ENCODE measurements at places on chromosomes 1 and 21.

GRCh38 chr21:18801468-18801867, 397.9 kb upstream of the TMPRSS15 start:
- DNase-seq: no peak

GRCh38 chr1:235207209-235207565, 46.1 kb upstream of the RBM34 start:
- DNase-seq: no peak

DNA sequence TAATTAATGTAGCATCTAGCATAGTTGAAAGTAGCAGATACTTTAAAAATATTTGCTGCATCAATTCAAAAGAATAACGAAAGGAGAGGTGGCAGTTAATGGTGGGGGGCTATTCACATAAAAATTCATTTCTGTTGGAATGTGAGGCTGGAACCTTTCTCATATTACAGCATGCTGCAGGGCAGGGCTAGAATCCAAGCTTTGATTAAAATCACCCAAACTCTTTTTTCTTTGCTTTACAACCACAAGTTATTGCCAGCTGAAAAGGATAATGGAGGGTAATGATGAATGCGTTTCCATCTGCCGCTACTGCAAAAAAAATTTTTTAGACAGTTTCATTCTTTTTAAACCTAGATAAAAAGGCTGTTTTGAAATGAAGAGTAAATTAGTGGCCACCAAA, 9.8 kb downstream of the DISP1 start:
- DNase-seq: no peak

- no peak for DNase-seq
Measured at GRCh38 chr21:37800456-37801061, 115.7 kb downstream of the KCNJ6 start.

- no peak for DNase-seq
Measured at GRCh38 chr1:96515925-96516324, 205.7 kb upstream of the PTBP2 start.

- no peak for DNase-seq
Measured at GRCh38 chr1:230424391-230425251, 1.5 kb downstream of the PGBD5 start.

- no peak for DNase-seq
Measured at GRCh38 chr21:26964170-26964778, 2.6 kb downstream of the ADAMTS5 start.

DNA sequence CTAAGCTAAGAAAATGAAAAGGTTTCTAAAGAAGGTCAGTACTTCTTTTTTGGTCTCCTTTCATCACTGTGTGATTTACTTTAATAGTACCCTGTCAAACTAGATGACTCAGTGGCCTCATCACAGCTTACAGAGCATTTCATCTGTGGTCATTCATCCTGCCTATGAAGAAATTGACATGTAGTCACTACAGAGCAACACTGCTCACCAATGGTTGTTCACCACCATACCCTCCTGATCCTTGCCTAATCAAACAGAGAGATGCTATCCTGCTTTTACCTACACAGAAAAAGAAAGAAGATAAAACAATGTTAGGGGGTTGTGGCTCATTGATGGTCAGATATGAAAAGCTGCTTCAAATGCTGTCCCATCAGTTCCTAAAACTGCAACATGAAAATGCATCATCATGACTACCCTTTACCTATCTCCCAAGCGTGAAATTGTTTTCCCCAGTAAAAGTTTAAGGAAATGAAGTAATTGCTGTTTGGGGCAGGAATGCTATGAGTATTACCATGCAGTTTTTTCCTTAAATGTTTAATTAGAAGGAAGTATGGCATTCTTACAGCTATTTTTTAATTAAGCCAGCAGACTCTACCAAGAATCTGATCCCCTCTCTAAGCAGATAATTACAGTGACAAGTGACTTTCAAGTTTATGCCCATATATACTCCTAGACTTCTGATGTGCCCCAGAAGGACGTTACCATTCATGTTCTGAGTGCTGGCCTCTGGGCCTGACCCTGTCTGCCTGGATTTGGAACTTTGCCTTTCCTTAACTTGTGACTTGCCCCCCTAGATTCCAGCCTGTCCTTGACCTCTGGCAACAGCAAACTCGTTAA, 46.1 kb upstream of the FBXO28 start:
- DNase-seq: no peak

GRCh38 chr1:164562511-164562910, 3.5 kb downstream of the PBX1 start:
- no peak for DNase-seq

DNA sequence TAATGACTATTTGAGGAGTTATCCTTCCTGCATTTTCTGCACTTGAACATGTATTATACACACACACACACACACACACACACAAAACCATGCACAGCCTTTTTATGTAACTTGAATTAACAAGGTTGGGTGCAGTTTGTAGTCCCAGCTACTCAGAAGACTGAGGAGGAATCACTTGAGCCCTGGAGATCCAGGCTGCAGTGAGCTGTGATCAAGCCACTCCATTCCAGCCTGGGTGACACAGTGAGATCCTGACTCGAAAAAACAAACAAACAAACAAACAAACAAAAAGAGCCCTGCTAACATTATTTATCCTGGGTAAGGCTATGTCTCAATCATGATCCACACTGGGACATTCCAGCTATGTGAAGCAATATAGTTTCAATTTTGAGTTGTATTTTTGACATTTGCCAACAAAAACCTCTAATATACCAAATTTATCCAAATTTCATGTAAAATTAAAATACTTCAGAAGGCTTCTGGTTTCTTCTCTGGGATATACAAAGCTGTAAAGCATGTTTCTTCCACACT, 156.8 kb downstream of the NTPCR start:
- DNase-seq: no peak

DNA sequence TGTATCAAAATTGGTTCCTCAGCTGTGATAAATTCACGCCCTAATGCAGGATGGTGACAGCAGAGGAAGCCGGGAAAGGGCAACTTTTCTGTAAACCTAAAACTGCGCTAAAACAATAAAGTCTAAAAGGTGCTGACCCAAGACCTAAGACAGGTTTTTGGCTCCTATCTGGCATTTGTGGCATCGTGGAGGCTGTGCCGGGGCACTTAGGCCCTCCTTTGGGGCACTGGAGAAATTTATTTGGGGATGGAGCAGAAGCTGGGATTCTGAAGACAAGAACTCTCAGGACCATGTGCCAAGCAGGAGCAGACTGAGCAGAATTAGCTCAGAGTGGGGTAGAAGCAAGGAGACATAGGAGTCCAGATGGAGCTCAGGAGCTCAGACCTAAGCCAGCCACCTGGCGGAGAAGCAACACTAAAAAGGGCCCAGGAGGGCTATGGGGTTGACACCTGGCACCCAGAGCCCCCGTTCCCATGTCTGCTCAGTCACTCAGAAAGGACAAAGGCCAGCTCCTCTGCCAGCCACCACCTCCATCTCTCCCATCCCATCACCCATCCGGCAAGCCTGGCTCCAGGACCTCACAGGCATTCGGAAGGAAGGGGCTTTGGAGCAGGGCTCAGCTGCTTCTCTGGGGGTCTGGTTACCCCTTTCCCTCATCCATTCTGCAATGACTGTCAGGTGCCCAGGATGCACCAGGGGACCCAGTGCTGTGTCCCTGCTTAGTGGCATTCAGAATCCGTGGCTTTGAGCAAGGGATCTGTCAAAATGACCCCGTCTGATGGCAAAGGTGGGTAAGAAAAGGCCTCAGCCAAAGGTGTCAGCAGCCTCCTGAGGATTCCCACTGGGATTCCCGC, 347.7 kb downstream of the NPHP4 start:
- no peak for DNase-seq

GRCh38 chr1:155254714-155255242, 505 bp downstream of the ENTREP3 start:
- no peak for DNase-seq

GRCh38 chr21:39538453-39539042, 74.2 kb upstream of the B3GALT5 start:
- DNase-seq: no peak

DNA sequence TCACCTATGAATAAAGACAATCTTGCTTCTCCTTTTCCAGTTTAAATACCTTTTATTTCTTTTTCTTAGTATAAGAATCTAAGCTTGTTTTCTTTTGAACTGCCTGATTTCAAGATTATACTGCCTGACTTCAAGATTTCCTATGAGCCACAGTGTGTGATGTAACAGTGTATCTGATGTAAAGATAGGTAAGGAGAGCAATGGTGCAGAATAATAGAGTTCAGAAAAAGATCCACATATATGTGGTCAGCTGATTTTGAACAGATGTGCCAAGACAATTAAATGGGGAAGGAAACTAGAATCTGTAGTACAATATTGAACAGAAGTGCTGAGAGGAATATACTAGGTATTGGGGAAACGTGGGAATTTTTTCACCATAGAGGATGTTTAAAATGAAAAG, 21.0 kb downstream of the EXO1 start:
- DNase-seq: no peak

DNA sequence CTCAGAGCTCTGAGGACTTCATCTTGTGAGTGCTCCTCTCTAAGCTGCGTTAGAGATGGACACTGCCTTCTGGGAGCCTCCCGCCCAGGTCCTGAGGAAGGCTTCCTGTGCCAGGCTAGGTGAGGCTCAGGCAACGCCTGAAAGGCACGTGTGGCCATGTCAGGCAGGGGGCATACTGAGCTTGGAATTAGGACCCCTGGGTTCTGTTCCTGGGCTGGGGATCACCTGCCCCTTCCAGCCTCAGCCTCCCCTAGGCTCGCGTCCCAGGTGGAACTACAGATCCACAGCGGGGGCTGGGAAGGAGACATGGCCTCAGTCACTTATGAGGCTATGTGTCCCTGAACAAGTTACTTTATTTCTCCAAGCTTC, 10.0 kb upstream of the ASCL5 start:
- DNase-seq: no peak

- no peak for DNase-seq
Measured at GRCh38 chr1:52237430-52237829, 95.5 kb downstream of the ZFYVE9 start.

GRCh38 chr1:182794676-182795201, 5.2 kb downstream of the NPL start:
- no peak for DNase-seq
